ENCODE measurements at places on chromosomes 1 and 21. TPM values are rescaled to one million over a fixed set of nuclear protein-coding genes. Genes with fewer than 3 reads are reported as not detected.
A peak's percentile ranks its signal among the peaks of the same experiment; 100 is the strongest.

DNA sequence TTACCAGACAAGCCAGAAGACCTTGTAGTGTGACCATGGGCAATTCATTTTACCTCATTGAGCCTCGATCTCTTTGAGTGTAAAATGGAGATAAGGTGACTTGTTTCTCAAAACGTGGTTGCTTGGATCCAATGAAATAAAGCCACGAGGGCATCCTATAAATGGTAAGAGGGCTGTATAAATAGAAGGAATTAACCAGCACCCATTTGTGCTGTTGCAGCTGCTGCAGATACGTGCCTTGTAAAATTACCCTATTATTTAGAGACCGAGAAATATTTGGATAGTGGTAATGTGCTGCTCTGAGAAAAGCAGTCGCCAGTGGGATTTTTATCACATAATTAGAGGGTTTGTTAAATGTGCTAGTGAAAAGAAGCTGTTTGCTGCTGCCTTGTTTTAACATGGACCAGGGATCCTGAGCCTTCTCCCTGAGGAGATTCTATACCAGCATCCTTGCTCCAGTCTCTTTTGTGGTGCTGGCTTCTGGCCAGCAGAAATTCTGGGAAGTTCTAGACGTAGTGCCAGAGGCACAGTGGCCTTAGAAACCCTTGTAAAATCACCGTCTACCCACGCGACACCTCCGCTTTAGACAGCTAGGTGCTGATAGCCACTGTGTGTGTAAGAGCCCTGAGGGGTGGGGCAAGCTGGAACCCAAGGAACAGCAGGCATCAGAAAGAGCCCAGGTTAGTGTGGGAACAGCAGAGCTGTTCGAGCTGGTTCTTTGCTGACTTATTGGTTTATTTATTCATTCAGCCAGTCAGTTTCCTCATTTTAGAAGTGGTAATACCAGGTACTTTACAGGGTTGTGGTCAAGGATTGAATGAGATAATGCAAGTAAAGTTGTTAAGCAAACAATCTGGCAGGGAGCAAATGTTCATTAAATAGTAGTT lies 137.5 kb downstream of the NOS1AP start:
- DNase-seq: no peak

The TMEM61 gene
- polyA plus RNA-seq: not detected

The NR5A2 gene
- polyA plus RNA-seq: 0.11 TPM

DNA sequence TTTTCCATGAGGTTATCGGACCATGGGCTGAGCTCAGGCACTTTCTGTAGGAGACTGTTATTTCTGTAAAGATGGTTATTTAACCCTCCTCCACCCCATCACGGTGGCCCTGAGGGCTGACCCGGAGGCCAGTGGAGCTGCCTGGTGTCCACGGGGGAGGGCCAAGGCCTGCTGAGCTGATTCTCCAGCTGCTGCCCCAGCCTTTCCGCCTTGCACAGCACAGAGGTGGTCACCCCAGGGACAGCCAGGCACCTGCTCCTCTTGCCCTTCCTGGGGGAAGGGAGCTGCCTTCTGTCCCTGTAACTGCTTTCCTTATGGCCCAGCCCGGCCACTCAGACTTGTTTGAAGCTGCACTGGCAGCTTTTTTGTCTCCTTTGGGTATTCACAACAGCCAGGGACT lies 2.6 kb upstream of the CCDC28B start:
- DNase-seq: no peak

DNA sequence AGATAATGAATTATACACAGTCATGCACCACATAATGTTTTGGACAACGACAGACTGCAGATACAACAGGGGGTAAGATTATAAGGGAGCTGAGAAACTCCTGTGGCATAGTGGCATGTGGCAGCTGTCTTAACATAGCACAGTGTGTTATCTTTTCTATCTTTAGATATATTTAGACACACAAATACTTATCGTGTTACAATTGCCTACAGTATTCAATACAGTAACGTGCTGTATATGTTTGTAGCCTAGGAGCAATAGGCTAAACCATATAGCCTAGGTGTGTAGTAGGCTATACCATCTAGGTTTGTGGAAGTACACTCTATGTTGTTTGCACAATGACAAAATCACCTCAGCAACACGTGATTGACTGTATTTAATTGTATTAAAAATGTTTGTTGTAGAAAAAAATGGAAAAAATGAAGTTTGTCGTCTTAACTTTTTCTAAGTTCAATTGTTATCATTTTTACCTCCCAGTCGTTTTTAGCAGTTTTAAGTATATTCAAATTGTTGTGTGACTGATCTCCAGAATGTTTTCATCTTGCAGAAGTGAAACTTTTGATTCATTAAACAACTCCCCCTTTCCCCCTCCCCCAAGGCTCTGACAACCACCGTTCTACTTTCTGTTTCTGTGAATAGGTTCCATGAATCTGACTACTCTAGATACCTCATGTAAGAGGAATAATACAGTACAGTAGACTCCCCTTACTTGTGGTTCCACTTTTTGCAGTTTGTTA lies 351.0 kb upstream of the B3GALT2 start:
- no peak for DNase-seq

DNA sequence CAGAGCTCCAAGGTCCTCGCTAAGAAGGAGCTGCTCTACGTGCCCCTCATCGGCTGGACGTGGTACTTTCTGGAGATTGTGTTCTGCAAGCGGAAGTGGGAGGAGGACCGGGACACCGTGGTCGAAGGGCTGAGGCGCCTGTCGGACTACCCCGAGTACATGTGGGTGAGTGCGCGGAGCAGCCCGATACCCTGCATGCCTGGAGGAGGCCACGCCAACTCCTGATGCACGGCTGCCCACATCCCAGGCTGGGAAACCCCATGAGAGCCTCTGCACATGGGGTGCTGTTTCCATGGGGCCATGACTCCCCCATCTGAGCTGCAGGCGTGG lies 43.0 kb upstream of the TRAPPC10 start:
- no peak for DNase-seq

GRCh38 chr1:19165501-19165900 lies 44.6 kb downstream of the UBR4 start:
- no peak for DNase-seq

GRCh38 chr1:241077386-241078147 lies 279.4 kb downstream of the RGS7 start:
- no peak for DNase-seq

The DNAI4 gene
- polyA plus RNA-seq: 2.8 TPM

- DNase-seq: no peak
Measured at GRCh38 chr1:84933011-84933611, 40.1 kb upstream of the LPAR3 start.

The AZIN2 gene
- 3.0 TPM for polyA plus RNA-seq

The EFNA3 gene
- polyA plus RNA-seq: 1.4 TPM

DNA sequence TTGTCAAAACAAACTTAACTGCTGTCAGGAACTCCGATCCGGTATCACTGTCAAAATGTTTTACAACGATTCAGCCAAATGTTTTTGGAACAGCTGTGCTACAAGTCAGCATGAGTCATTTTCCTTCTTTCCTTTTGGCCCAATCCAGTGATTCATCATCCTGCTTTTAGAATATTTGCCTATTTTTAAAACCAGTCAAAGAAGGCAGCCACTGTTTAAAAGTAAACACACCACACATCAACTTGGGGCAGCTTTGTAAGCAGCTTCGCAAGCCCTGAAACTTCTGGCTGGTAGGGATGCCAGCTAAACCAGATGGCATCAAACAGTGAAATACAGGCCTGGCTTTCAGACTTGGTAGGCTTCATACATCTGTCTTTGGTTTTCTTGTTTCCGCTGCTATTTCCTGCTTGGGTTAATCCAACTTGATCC lies 14.9 kb downstream of the MAP3K7CL start:
- DNase-seq: peak; percentile 77

Measured in BJ (cell line).